Right lobe of liver (tissue), 6 donors: ENCODE measurements at places on chromosomes 4 and X. TPM values are rescaled to one million over a fixed set of nuclear protein-coding genes. Genes with fewer than 3 reads are reported as not detected.

- peak; percentile 91 for DNase-seq
- H3K4me3 ChIP-seq, result peak overlapping the region; percentile 92
- no peaks in the 10 kb centered on the region for H3K36me3 ChIP-seq
- H3K4me1 ChIP-seq, result no peaks in the 10 kb centered on the region
- peak overlapping the region; percentile 99 for H3K27ac ChIP-seq
Observed at GRCh38 chr4:139176302-139177048, 543 bp downstream of the ELF2 start.

- no peaks in the 10 kb centered on the region for H3K36me3 ChIP-seq
- no peaks in the 10 kb centered on the region for H3K4me1 ChIP-seq
- H3K4me3 ChIP-seq, result no peak overlapping the region
Observed at GRCh38 chr4:94551643-94552564, 100.2 kb downstream of the PDLIM5 start.

- no peak overlapping the region for H3K27ac ChIP-seq
- no peaks in the 10 kb centered on the region for H3K4me1 ChIP-seq
- no peaks in the 10 kb centered on the region for H3K36me3 ChIP-seq
Observed at GRCh38 chr4:22573198-22573597, 57.3 kb upstream of the ADGRA3 start.

DNA sequence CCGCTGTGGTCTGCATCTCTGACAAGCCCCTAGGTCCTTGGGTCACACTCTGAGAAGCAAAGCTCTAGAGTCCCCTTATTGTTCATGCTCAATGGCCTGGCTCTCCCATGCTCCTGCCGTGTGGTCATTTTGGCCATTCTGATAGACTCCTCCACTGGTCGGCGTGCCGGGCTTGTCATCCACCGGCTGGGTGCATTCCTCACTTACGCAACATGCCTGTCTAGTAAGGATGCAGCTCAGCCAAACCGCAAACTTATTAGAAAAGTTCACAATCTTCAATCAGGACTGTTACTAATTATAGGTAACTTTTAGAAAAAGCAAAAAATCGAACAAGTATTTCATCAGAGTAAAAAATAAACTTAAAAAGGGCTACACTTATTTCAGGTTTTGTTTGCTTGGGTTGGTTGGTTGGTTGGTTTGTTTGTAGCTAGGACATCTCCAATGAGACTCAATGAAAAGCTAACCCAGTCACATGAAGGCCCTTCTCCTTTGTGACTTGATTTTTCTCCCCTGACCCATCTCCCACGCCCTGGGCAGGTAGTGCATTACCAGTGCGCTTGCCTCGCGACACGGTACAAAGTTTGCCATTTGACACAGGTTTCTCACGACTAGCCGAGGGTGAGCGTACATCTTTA, 41.0 kb downstream of the IRF2 start:
- no peaks in the 10 kb centered on the region for H3K27me3 ChIP-seq
- peak overlapping the region; percentile 16 for H3K27ac ChIP-seq
- peak; percentile 84 for DNase-seq
- H3K4me3 ChIP-seq, result no peak overlapping the region

DNA sequence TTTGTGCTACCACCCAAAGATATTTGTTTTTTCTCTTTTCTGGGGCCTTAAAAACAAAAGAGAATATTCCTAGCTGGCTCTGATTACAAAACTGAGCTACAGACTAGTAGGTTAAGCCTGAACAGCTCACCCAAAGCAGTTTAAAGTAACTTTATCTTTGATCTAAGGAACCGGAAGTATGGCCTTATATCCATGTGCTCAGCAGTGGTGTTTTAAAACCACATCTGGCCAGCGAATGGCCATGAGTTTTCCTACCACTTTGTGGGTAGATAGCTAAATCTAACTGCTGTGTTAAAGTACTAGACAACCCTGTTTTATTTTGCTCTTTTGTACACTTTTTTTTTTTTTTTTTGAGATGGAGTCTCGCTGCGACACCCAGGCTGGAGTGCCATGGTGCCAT, 24.6 kb downstream of the ADGRG4 start:
- DNase-seq, result no peak
- no peaks in the 10 kb centered on the region for H3K36me3 ChIP-seq
- no peak overlapping the region for H3K4me3 ChIP-seq
- no peaks in the 10 kb centered on the region for H3K27me3 ChIP-seq
- no peaks in the 10 kb centered on the region for H3K4me1 ChIP-seq

DNA sequence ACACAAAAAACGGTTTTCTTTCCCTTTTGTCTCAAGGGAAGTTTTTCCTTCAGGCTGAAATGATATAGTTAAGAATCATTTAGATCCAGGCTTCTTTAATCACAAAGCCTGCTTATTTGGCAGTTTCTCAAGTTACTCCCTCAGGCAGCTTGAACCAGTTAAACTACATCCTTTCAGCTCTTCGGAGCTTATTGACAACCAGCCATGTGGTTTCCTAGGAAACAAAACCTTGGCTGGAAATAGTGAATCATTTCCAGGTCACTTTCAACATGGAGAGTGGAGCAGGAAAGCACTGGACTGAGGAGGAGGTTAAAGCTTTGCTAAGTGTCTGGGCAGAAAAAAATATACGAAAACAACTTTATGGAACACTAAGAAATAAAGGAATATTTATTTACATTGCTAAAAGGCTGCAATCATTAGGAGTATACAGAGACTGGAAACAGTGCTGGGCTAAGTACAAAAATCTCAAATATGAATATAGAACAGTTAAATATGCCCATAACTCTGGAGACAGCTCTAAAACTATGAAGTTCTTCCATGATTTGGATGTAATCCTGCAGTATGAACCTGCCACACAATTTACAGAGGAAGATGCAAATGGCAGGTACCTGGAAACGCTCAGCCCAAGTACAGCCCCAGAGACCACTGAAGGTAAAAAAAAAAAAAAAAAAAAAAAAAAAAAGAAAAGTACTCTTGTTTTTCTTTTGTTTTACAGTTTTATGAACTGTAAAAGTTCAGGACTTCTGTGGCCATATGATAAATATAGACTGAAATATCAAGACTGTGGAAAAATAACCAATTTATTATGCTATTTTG, 23.2 kb upstream of the AASDH start:
- no peak overlapping the region for H3K27ac ChIP-seq
- H3K4me3 ChIP-seq, result no peak overlapping the region
- no peaks in the 10 kb centered on the region for H3K27me3 ChIP-seq
- H3K36me3 ChIP-seq, result no peaks in the 10 kb centered on the region

GRCh38 chr4:73036123-73036522, 33.4 kb downstream of the COX18 start:
- no peaks in the 10 kb centered on the region for H3K36me3 ChIP-seq
- no peaks in the 10 kb centered on the region for H3K4me1 ChIP-seq
- no peak overlapping the region for H3K4me3 ChIP-seq

DNA sequence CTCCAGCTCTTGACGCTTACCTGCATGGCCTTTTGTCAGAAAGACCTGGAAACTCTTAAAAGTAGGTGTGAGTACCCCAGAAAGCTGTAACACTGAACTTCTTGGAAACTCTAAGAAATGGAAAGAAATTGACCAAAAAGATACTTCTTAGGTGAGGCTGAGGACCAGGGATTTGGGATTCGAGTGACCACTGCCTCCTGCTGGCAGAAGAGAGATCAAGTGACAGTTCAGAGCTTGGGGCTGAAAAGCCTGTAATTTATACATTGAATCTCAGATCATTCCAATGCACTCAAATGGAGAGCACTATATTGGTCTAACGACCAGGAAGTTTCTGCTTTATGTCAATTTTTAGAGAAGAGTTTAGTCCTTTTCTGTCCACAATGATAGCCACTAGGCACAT, 204.6 kb downstream of the PDGFRA start:
- no peak overlapping the region for H3K27ac ChIP-seq
- H3K4me1 ChIP-seq, result no peaks in the 10 kb centered on the region
- H3K36me3 ChIP-seq, result no peaks in the 10 kb centered on the region
- DNase-seq, result no peak

DNA sequence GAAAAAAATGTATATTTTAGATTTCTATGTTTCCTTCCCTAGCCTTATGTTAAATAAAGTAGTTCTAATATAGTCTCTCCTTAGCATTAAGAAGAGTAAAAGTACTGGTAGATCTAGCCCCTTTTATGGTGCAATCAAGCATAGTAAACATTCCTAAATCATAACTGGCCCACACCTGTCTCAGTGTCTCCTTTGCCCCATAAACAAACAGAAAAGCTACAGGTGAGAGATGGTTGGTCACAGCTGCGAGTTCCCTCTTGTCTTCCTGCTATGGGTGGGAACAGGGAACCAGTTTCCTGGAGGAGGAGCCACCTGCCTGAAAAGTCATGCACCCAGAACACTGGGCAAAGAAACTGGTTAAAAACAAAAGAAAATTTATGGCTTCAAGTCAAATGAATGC, 16.6 kb downstream of the SOWAHB start:
- no peak for DNase-seq
- no peak overlapping the region for H3K27ac ChIP-seq
- H3K4me3 ChIP-seq, result no peak overlapping the region
- H3K27me3 ChIP-seq, result no peaks in the 10 kb centered on the region

DNA sequence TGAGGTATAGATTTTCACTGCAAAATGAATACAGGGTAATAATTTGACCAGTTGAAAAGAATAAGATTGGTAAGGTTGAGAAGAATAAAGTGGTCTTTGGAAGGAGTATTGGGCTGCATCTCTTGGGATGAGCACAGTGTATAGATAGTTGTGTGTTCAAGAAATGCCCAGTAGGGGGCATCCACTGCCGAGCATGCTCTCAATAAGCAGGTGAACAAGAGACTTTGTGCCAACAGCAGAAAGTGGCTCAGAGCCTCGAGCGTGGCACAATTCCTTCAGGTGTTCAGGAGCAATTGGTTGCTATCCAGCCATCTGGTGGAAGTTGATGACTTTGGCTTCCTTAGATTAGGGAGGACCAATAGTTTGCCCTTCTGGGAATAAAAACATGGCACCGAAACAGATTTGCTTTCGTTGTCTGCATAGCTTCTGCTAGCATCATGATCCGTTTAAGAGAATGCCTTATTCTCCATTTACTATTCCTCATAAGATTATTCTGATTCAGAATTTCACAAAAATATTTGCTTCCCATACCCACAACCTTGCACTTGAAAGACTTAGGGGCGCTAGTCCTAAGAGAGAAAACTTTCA, 258.1 kb upstream of the NEIL3 start:
- DNase-seq, result no peak
- H3K4me3 ChIP-seq, result no peak overlapping the region
- no peaks in the 10 kb centered on the region for H3K4me1 ChIP-seq
- no peaks in the 10 kb centered on the region for H3K36me3 ChIP-seq
- no peaks in the 10 kb centered on the region for H3K27me3 ChIP-seq

GRCh38 chrX:114058988-114059418, 524.9 kb upstream of the HTR2C start:
- no peak overlapping the region for H3K27ac ChIP-seq
- no peaks in the 10 kb centered on the region for H3K4me1 ChIP-seq
- H3K4me3 ChIP-seq, result no peak overlapping the region
- no peaks in the 10 kb centered on the region for H3K36me3 ChIP-seq
- DNase-seq, result no peak

GRCh38 chrX:46178763-46179162, 366.5 kb downstream of the ZNF674 start:
- H3K4me3 ChIP-seq, result no peak overlapping the region
- no peaks in the 10 kb centered on the region for H3K36me3 ChIP-seq
- H3K27ac ChIP-seq, result no peak overlapping the region
- no peak for DNase-seq
- no peaks in the 10 kb centered on the region for H3K27me3 ChIP-seq
- no peaks in the 10 kb centered on the region for H3K4me1 ChIP-seq

DNA sequence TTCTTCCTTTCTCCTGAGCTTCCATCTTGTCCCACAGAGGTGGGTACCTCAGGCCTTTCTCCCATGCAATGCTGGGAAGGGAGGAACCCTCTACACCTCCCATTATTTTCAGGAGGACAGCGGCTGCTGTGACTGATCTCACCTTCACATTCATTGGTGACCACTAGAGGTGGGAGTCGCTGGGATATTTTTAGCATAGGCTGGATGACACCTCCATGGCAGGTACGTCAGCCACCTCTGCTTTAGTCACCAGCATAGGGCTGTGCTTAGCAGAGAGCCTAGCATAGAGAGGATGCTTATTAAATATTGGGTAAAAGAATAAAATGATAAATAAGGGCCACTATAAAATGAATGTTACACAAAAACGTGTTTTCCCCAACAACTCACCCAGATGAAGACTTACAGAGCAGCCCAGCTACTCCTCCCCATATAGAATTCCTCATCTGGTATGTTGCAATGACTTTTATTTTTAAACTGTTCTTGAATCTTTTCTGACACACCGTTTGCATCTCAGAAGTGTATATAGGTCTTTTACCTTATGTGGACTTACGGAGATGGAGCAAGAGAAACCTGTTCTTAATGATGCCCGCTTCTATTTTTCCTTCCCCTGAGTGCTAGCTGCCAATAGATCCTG, 60.9 kb upstream of the SORBS2 start:
- H3K4me1 ChIP-seq, result no peaks in the 10 kb centered on the region
- H3K4me3 ChIP-seq, result no peak overlapping the region
- H3K27me3 ChIP-seq, result no peaks in the 10 kb centered on the region
- H3K36me3 ChIP-seq, result no peaks in the 10 kb centered on the region

- no peak overlapping the region for H3K27ac ChIP-seq
- DNase-seq, result no peak
- no peaks in the 10 kb centered on the region for H3K36me3 ChIP-seq
- H3K27me3 ChIP-seq, result no peaks in the 10 kb centered on the region
- H3K4me1 ChIP-seq, result no peaks in the 10 kb centered on the region
Observed at GRCh38 chrX:49082271-49082871, 2.7 kb upstream of the WDR45 start.

DNA sequence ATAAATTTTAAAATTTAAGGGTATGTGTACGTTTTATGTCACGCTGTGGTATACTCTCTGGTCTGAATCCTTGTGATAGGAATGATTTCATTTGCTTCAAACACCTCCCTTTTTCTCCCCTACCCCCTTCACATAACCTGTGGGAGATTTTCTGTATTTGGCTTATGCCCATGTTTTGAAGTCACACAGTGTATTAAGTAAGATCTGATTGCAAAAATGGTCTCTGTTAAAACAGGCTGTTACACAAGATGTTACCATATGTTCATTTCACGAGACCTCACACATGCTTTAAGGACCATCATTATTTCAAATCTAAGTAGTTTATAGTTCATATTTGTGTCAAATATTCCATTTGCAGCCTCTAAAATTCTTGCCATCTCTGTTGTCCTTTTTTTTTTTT, 63.5 kb downstream of the TMEM131L start:
- no peaks in the 10 kb centered on the region for H3K36me3 ChIP-seq
- H3K4me1 ChIP-seq, result peaks cover 3% of the 10 kb centered on the region
- no peak for DNase-seq

- no peaks in the 10 kb centered on the region for H3K36me3 ChIP-seq
- peaks cover 5% of the 10 kb centered on the region for H3K4me1 ChIP-seq
- H3K27ac ChIP-seq, result no peak overlapping the region
- no peak overlapping the region for H3K4me3 ChIP-seq
- H3K27me3 ChIP-seq, result no peaks in the 10 kb centered on the region
Observed at GRCh38 chr4:26746802-26747213, 113.8 kb upstream of the STIM2 start.

ADGRG2 gene
- total RNA-seq, result 0.86 TPM

DGKQ gene
- total RNA-seq, result 4.6 TPM

TMPRSS11B gene
- not detected for total RNA-seq

NXF2 gene
- total RNA-seq, result not detected

ATRX gene
- total RNA-seq, result 23.1 TPM

AVPR2 gene
- total RNA-seq, result not detected

TMEM187 gene
- 5.8 TPM for total RNA-seq

GPAT3 gene
- 8.0 TPM for total RNA-seq
